ENCODE measurements at places on chromosomes 12 and 14. TPM values are rescaled to one million over a fixed set of nuclear protein-coding genes. Genes with fewer than 3 reads are reported as not detected.

TPPP2 gene
- total RNA-seq: not detected

DNA sequence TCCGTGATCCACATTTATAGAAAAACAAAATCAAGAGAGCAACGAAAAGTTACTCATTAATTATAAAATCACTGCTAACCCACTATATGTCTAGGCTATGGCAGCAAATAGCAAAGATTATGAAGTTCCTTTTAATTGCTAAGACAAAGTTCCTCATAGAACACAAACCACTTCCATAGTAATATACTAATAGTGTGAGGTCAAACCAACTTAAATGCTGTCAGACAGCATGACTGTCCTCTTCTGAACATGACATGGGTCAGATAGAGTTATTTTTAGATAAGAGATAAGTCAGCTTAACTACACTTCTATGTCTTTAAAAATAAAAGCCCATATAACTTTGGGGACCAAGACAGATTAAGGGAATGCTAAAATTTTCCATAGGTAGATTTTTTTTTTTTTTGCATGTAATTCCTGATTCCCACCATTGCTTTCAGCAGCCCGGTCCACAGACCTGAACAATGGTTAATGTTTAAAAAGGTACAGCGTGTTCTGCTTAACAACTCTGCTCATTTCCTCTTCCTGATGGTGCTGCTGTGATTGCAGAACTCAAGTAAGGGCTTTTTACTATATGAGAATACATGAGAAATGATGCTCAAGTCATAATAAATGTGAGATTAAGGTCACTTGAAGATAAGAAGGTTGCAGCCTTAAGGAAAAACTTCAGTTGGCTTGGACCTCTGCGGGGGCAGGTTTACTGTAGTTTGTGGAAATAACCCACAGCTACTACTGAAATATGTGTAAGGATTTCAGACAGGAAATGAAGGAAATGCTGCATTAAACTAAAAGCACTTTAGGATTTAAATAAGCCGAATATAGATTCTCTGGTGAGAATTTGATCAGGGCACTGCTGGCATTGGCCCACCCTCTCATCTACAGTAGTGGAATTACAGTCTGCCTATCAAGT is 37.7 kb upstream of the DUSP6 start:
- DNase-seq: no peak
- no peaks in the 10 kb centered on the region for H3K27me3 ChIP-seq

DNA sequence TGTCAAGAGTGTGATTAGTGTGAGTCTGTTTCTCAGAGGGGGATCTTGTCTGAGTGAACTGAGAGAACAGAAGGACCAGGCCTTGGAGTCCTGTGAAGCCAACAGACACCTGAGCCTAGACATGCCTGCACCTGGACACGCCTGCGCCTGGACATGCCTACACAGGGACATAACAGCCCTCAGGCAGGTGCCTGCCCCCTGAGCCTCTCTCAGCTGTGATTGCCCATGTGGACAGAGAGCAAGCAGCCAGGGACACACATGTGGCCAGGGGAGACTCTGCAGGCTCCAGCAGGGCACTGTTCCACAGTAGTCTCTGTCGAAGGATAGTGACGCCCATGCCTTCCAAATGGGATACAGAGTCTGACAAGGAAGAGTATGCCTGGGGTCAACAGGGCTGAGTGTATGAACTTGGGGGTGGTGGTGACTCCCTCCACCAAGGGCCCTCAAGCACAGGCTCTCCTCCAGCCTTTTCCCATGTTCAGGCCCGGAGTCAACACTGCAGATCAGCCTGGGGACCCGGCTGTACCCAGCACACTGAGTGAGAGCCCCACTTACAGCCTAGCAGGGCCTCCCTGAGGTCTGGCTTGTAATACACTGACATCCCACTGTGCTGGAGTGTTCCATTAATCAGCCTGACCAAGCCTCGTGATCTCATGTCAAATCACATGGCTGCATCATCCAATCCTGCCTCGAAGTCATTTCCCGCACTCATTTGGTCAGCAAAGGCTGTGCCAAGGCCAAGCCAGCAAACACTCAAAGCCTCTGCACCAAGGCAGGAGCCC is 173.0 kb downstream of the CALM1 start:
- peaks cover 66% of the 10 kb centered on the region for H3K4me1 ChIP-seq
- H3K27ac ChIP-seq: no peak overlapping the region
- H3K36me3 ChIP-seq: peaks cover 9% of the 10 kb centered on the region
- DNase-seq: no peak
- H3K27me3 ChIP-seq: no peaks in the 10 kb centered on the region

- no peaks in the 10 kb centered on the region for H3K36me3 ChIP-seq
- no peak overlapping the region for H3K27ac ChIP-seq
- no peaks in the 10 kb centered on the region for H3K4me1 ChIP-seq
- no peak overlapping the region for H3K4me3 ChIP-seq
Observed at GRCh38 chr14:43359317-43359716, 1147.8 kb downstream of the FSCB start.

KRT81 gene
- total RNA-seq: not detected

DNA sequence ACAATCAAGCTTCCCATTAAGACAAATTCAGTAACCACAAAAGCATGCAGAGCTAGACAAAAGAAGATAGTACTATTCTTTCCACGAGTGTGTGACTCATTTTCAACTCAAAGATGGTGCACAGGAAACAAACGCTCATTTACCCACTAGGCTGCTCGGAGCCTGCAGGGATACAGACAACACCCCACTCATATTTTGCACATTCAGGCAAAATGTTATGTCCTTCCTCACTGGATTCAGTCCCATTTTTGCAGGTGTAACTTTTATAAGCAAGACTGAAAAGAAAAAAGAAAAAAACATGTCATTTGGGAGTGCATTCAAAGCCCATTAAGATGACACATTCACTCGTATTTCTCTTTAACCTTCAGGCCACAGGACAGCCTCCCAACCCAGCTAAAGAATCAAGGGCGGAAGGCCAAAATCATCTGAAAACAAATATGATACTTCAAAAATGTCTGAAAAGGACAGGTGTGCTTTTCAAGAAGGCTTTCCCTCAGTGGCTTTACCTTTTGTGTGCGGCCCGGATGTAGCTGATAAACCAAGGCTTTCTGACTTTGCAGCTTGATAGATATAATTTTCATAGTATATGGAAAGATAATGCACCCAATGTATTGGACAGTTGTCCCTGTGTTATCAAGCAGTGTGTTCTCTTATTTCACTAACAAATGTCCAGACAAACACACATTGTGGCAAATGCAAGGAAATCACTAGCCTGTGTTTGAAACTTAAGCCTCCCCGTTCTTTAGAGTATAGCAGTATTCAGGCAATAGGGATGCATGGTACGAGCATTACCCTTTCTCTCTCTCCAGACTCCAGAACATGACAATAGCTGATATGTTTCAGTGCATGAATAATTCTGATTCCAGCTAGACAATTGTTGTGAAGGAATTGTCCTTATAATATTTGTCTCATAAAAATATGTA is 147.8 kb upstream of the KRR1 start:
- peaks cover 21% of the 10 kb centered on the region for H3K4me1 ChIP-seq
- no peaks in the 10 kb centered on the region for H3K27me3 ChIP-seq
- H3K36me3 ChIP-seq: no peaks in the 10 kb centered on the region
- no peak for DNase-seq
- H3K27ac ChIP-seq: peak overlapping the region; percentile 95

DNA sequence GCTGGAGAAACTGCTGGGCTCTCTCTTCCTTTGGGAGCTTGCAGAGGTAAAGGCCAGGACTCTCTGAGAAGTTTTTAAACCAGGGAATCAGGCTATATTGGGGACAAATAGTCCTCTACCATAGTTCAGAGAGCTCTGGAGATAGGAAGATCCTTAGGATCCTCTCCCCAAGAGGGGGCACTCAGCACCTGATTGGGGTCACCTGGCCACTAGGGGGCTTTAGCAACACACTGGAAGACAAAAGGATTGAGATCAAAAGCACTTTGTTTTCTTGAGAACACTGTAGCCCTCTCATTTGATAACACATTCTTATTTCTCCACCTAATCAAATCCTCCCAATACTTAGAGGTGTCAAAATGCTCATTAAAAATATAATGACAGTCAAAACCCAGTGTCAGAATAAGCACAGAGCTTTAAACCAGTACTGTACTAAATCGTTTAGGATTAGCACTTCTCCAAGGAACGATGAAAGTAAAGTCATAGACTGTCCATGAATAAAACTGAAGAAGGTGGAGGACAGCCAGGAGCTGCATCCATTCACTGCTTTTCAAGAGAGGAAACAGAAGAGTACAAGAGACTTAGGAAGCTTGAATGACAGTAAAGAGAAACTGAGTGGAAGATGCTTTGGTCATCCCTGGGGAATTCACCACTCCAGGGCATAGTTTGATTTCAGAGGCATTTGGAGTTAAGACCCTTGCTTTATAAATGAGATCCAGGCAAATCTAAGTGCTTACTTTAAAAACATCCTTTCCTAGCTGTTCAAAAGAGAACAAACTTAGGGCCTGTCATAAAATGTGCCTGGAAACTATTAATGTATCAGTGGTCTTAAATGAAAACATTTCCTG is 26.5 kb downstream of the BMP4 start:
- H3K36me3 ChIP-seq: no peaks in the 10 kb centered on the region
- no peak for DNase-seq
- no peak overlapping the region for H3K27ac ChIP-seq
- no peaks in the 10 kb centered on the region for H3K27me3 ChIP-seq
- no peaks in the 10 kb centered on the region for H3K4me1 ChIP-seq
- H3K4me3 ChIP-seq: no peak overlapping the region

GRCh38 chr12:114402084-114402717 is 3.7 kb downstream of the TBX5 start:
- H3K4me1 ChIP-seq: no peaks in the 10 kb centered on the region
- H3K27me3 ChIP-seq: peaks cover 100% of the 10 kb centered on the region
- no peak for DNase-seq
- H3K4me3 ChIP-seq: no peak overlapping the region

- no peak overlapping the region for H3K27ac ChIP-seq
- no peak for DNase-seq
- H3K4me3 ChIP-seq: no peak overlapping the region
- H3K4me1 ChIP-seq: peaks cover 6% of the 10 kb centered on the region
- no peaks in the 10 kb centered on the region for H3K27me3 ChIP-seq
Observed at GRCh38 chr12:89156862-89157262, 195.4 kb downstream of the DUSP6 start.

HSPB8 gene
- total RNA-seq: 0.58 TPM

DNA sequence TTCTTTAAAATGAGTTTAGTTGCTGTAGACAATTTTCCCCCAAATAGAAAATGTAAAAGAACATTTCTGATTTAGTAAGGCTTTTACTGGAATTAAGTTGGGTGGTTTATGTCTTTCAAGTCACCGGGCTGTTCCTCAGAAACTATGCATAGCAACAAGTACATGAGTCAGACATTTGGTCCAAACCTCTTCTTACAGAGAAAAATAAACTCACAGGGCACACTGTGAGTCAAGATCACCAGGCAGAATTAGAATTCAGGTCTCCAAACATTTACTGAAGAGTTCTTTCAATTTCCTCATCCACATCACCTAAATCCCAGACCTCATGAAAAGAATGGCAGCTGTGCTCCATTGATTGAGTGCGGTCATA is 476.1 kb upstream of the SOX5 start:
- no peak for DNase-seq
- H3K4me1 ChIP-seq: peaks cover 24% of the 10 kb centered on the region
- H3K4me3 ChIP-seq: no peak overlapping the region

ADAM21 gene
- not detected for total RNA-seq

DNA sequence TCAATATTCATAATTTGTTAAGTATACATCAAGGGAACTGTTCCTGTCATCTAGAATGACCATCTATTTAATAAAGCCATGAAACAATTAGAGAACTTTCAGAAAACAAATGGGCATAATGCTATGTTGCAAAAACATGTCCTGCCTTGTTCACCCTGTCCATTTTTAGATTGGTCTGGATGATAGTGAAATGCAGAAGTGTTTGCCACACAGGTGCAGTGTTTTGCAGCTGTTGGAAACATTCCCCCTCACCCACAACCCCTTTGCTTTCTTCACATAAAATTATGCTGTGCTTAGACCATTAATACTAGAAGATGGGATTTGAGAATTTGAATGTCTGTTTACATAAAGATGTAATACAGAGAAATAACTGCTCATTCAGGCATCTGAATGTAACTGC is 36.5 kb downstream of the LEMD3 start:
- DNase-seq: no peak
- no peak overlapping the region for H3K27ac ChIP-seq

DNA sequence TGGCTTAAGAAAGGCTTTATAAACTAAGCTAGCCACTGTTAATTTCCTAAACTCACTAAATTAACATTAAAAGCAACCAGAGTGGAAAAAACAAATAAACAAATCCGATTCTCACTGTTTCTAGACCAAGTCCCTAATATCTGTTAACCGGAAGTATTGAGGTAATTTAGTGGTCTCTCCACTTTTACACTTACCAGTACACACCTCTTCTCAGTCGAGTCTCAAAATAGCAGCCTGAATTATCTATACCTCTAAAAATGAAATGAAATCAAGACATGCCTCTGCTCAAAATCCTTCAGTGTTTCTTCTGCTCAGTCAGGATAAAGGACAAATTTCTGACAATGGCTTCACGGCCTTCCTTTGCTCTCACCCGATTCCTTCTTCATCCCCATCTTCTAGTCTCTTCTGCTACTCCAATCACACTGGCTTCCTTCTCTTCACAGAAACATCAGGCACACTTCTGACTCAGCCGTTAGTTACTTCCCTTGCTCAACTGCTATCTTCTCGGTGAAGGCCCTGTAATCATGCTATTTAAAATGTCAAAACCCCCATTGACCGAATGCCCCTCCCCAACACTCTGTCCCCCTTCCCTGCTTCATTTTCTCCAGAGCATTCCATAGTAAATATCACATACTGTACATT is 161.3 kb downstream of the KITLG start:
- H3K4me1 ChIP-seq: no peaks in the 10 kb centered on the region
- no peak overlapping the region for H3K4me3 ChIP-seq

GRCh38 chr12:113061061-113061694 is 4.6 kb downstream of the DTX1 start:
- H3K4me3 ChIP-seq: no peak overlapping the region
- no peak overlapping the region for H3K27ac ChIP-seq
- no peak for DNase-seq
- no peaks in the 10 kb centered on the region for H3K36me3 ChIP-seq

OR6C2 gene
- not detected for total RNA-seq

DNA sequence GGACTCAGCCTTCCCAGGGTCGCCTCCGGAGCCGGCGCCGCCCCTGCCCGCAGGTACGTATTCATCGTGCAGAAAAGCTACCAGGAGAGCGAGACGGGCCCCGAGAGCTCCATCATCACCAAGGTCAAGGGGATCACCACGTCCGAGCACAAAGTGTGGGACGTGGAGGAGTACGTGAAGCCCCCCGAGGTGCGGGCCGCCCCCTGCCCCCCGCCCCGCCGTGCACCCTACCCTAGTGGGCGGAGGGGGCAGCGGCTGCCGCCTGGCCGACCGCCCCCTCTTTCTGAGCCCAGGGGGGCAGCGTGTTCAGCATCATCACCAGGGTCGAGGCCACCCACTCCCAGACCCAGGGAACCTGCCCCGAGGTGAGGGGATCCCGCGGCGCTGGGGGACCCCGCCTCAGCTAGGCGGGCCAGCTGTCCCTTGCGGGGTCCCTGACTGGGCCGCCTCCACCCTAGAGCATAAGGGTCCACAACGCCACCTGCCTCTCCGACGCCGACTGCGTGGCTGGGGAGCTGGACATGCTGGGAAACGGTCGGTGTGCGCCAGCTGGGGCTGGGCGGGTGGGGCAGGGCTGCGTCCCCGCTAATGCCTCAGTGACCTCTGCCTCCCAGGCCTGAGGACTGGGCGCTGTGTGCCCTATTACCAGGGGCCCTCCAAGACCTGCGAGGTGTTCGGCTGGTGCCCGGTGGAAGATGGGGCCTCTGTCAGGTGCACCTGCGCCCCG is 973 bp downstream of the P2RX2 start:
- no peak for DNase-seq
- peaks cover 60% of the 10 kb centered on the region for H3K27me3 ChIP-seq
- H3K4me3 ChIP-seq: no peak overlapping the region
- H3K36me3 ChIP-seq: peaks cover 5% of the 10 kb centered on the region

All from neural crest cell (in vitro differentiated cells).